ENCODE measurements at places on chromosomes 3 and 15.

GRCh38 chr3:135337192-135337591 lies 542.1 kb downstream of the EPHB1 start:
- DNase-seq, result no peak

- DNase-seq, result peak; percentile 11
These were observed 44.3 kb downstream of the PXYLP1 start for GRCh38 chr3:141275973-141276372.

DNA sequence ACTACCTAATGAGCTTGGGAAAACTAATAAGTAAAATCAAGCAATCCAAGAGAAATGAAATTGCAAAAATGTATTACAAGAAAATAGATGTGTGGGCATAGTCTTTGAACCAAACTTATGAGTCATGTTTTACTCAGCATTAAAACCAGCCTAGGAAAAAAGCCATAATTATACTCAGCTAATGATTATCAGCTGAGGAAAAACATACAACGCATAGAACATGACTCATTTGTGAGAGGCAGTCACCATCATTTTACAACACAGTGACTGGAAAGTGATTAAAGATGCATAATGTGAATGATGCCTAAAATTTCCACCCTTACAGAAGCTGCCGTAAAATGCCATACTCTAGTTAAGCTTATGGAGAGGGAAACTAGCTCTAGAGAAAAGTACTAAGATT lies 238.0 kb upstream of the EOMES start:
- peak; percentile 42 for DNase-seq

DNA sequence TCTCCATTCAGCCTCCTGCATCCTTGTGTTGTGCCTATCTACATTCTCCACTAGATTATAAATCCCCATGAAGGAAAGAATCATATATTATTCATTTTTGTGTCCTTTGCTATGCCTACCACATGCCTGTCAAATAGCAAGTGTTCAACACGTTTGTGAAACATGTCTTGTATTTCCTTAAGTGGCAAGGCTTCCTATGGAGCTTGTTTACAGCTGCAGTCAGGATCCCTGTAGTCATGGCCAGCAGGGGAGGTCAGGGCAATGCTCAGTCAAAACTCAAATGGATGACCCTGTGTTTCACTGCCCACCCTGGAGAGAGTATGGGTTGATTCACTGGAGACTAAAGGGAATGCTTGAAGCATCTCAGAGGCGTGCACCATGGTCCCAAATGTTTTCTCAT lies 191.7 kb upstream of the ATP11B start:
- DNase-seq, result no peak

- DNase-seq, result no peak
These were observed 317.7 kb downstream of the VPS13C start for GRCh38 chr15:61742591-61742990.

- no peak for DNase-seq
These were observed 166.4 kb downstream of the CADPS start for GRCh38 chr3:62708638-62709373.

DNA sequence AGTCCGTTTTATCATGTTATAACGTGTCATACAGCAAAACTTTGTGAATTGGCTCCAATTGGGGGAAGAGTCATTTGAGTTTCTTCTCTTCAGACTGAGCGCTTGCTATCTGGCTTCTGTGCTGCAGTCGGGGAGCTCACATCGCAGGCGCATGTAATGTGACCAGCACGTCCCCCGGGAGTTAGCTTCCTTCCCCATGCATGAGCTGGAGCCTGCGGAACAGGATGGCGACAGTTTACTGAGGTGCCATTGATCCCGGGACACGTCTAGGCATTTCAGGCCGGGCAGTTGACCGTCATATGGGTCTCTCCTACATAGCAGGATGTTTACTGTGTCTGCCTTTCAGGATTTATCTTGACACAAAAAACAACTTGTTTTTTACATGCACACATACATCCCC lies 44.8 kb downstream of the CMTM8 start:
- DNase-seq, result no peak

DNA sequence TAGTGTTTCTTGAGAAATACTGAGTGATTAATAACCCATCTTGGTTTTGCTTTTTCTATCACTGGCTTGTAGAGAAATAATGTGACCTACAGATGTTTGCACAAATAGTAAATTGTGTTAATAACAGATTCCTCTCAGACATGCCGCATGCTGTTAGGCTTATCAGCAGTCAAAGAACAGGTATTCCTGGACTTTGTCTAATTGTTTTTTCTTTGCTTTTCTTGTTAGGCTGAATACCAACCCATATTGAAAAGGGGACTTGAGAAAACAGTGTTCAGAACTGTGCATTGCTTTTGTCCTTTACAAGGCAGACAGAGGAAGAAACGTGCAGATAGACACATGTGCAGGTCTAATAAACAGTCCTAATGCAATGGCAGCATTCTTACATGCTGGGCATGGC lies 51.0 kb upstream of the RARB start:
- DNase-seq, result no peak

DNA sequence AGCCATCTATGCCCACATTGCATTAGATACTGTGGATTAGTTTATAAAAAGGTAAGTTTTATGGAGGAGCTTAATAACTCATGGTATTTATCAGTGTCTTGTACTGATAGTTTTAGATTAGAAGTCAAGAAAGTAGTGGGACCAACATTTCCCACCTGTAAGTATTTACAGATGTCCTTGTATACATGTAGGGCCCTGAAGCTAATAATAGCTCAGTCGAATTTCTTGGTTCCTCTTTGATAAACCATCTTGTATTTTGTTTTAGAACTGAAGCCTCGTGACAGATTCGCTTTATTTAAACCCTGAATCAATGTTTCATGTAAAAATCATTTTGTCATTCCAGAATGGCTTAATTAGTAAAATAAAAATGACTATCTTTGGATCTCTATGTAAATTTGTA lies 73.4 kb downstream of the CRYBG3 start:
- no peak for DNase-seq

GRCh38 chr3:136353461-136353860 lies 103.3 kb downstream of the PCCB start:
- DNase-seq, result no peak

DNA sequence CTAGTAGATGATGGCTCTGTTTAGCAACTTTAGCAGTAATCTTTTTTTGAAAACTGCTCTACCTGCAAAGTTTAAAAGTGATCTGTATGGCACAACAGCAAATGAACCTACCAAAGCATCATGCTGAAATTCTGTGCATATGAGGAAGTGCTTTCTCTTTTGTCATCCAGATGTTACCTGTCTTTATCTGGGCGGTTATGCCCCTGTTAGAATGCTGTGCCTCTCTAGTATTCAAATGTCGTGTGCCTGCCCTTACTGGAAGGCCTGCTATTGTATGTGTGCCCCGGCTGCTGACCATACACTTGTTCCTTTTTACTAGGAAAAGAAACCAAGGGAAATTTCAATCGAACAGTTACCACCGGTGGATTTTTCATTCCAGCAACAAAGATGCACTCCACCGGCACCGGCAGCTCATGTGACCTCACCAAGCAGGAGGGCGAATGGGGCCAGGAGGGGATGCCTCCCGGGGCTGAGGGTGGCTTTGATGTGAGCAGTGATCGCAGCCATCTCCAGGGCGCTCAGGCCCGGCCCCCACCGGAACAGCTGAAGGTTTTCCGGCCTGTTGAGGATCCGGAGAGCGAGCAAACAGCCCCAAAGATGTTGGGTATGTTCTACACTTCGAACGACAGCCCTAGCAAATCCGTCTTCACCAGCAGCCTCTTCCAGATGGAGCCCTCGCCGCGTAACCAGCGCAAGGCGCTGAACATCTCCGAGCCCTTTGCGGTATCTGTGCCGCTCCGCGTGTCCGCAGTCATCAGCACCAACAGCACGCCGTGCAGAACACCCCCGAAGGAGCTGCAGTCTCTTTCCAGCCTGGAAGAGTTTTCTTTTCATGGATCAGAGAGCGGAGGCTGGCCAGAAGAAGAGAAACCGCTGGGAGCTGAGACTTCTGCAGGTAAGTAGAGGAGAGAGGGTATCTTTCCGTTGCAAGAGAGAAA lies 61.6 kb downstream of the TMEM39A start:
- no peak for DNase-seq

DNA sequence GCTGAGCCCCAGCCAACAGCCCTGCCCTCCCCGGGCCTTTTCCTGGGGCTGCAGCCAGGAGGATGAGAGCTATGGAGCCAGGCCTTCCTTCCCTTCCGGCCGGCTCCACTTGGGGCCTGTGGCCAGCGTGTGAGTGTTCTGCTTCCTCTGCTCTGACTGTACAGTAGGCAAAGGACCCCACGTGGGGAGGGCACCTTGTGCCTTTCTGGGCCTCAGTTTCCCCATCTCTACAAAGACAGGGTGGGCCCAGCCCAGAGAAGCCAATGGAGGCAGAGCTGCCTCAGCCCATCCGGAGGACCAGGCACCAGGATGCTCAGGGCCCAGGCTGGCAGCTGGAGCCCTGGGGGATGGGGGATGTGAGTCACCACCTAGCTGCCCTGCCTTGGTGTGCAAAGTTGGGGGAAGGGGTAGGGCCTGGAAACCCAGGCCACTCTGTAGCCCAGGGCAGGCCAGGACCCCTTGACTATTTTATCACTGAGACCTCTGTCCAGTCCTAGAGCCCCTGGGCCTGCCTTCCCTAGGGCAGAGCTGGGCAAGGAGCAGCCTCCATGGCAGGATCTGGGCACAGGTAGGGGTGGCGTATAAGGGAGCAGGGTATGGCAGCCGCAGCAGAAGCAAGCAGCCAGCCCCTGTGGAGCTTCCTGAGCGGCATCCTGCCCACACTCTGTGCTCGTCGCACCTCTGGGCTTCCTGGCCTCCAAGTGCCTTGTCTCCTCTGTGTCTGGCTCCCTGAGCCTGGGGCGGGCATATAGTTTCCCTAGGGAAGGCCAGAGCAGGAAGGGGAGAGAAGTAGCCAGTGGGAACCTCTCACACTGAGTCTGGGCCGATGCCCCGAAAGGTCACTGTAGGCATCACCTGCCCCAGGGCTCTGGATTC lies 1.8 kb downstream of the PSTPIP1 start:
- DNase-seq, result peak; percentile 33

GRCh38 chr15:67843092-67843501 lies 3.3 kb upstream of the RNU6-1 start:
- no peak for DNase-seq

GRCh38 chr3:58322793-58323192 lies 9.9 kb upstream of the PXK start:
- DNase-seq, result no peak

- DNase-seq, result no peak
These were observed 139.5 kb upstream of the EIF1B start for GRCh38 chr3:40169983-40170382.

DNA sequence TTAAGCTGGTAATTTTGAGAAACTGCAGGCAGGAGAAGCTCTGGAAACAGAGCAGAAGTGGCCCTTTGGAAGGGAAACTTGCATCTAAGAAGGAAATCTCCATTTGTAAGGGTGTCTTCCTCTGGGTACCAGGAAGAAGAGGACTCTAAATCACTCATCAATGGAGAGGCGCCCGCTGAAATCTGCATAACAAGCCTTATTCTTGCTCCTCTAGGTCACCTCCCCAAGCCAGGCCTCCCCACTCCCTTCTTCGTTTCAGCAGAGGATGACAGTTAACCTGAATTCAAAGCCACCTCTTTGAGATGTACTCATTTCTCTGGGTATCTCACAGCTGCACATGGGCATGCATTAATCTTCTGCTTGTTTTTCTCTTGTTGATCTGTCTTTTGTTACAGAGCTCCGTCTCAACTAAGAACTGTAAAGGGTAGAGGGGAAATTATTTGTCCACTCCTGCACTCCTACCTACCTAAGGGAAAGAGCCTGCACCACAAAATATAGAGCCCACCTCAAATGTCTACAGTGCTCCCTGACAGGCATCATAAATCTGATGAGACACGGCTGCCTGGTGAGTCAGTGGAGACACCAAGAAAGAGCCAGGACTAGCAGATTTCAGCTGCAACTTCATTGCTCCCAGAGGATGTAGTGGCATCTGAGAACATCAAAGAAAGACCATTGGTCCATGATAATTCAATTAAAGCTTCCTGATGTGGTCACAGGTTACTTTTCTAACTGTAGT lies 51.5 kb downstream of the GABRB3 start:
- no peak for DNase-seq

GRCh38 chr3:129384594-129385323 lies 43.7 kb downstream of the EFCAB12 start:
- no peak for DNase-seq

DNA sequence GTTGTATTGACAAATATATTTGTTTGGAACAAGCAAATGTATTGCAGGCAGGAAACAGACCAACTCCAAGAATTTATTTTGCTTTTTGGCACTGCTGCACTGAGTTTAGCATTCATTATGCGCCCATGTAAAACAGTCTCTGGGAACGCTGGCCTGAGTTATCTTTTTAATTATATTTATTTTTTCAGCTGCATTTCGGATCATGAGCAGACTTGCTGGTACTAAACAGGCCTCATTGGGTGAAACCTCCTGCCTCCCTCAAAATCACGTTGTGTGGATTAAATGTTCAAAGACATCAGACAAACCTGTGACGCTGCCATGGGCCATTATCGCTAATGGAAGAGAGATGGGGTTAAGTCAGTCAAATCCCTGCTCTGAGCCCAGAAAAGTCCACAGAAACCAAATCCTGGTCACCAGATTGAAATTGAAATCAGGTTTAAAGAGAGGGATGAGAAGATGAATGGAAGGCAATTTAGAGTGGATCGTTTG lies 511.1 kb upstream of the PROK2 start:
- no peak for DNase-seq

GRCh38 chr3:173870976-173871375 lies 473.4 kb downstream of the NLGN1 start:
- peak; percentile 48 for DNase-seq

GRCh38 chr3:15479400-15480224 lies 41.9 kb downstream of the COLQ start:
- DNase-seq, result no peak

GRCh38 chr3:117863146-117863545 lies 1153.6 kb downstream of the TUSC7 start:
- DNase-seq, result no peak

- peak; percentile 85 for DNase-seq
These were observed 31.8 kb downstream of the IRAK2 start for GRCh38 chr3:10196389-10197052.

- no peak for DNase-seq
These were observed 40.1 kb downstream of the GASK1A start for GRCh38 chr3:43019006-43019809.

GRCh38 chr15:101611007-101611406 lies 41.2 kb downstream of the TM2D3 start:
- DNase-seq, result no peak

- DNase-seq, result peak; percentile 3
These were observed 29.5 kb downstream of the WNT7A start for GRCh38 chr3:13850161-13850945.

DNA sequence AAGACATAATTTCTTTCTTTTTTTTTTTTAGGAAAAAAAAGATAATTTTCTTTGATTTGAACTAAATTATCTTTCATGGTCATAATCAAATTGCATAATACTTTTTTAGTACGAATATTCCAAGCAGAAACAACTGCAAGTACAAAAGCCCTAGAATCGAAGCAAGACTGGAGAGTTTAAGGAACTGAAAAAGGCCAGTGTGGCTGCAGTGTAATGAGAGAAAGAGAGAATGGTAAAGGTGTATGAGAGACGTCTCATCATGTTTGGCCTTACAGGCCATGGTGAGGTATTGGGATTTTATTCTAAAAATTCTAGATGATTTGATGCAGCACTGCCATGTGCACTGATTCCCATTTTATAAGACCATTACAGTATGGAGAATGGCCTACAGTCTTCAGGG lies 180.9 kb downstream of the SUCNR1 start:
- DNase-seq, result no peak
